ENCODE measurements at places on chromosomes 1 and 21.

- peak; percentile 26 for DNase-seq
Measured at GRCh38 chr1:1079408-1080121, 5.5 kb upstream of the RNF223 start.

DNA sequence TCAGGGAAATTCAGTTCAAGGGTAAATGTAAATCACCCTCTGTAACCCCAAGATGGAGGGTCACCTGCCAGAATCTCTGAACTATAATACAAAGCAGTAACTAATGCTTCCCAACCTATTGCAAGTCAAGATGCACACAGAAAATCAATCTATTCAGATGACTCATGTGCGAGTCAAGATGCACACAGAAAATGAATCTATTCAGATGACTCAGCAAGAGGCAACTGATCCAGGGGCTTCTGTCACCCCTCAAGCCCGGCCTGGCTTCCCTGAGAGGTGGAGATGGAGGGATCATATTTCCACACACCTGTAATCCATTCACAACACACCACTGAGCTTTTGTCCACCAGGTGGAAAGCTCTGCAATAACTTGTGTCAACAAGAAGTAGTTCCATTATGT lies 17.4 kb upstream of the HIVEP3 start:
- DNase-seq: no peak

GRCh38 chr1:7250176-7250575 lies 464.9 kb downstream of the CAMTA1 start:
- DNase-seq: no peak

- DNase-seq: no peak
Measured at GRCh38 chr1:16141573-16142336, 14.1 kb downstream of the EPHA2 start.

GRCh38 chr1:230271300-230272035 lies 154.7 kb downstream of the PGBD5 start:
- no peak for DNase-seq

- no peak for DNase-seq
Measured at GRCh38 chr1:109882288-109883245, 28.1 kb upstream of the CSF1 start.

- DNase-seq: no peak
Measured at GRCh38 chr1:150161747-150162581, 12.2 kb downstream of the PLEKHO1 start.

DNA sequence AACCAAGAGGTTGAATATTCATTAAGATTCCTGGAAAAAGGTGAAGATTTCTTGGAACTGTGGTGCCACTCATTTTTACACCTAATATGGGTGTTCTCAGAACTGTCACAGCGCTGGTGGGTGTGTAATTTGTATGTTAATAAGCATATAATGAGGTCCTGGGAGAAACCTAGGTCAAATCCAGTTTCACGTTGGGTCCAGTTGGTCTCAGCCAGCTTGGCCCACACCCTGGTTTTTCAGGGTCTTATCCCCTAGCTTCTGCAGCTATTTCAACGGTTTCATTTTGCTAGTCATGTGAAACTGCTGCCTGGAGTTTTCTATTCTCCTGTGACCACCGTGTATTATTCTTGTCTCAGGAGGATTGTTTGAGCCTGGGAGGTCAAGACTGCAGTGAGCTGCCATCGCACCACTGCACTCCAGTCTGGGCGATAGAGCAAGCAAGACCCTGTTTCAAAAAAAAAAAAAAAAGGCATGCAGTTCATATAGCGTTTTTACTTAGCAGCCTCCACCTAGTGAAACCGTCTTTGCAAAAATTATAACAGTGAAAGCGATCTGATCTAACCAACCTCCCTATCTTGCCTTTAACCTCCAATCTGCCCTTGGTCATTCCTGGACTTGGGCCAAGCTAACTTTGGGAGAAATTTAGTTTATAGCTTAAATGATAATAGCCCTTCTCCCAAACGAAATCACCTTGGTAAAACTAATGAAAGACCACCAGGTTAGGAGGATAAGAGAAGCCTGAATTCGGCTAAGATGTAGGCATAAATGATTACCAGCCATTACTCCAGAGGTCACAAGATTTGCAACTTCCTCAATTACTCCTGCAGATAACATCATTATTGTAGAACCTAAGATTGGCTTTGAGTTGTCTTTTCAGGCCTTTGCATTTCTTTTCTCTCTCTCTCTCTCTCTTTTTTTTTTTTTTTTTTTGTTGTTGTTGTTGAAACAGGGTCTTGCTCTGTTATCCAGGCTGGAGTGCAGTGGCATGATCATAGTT lies 44.0 kb downstream of the PTAFR start:
- no peak for DNase-seq

DNA sequence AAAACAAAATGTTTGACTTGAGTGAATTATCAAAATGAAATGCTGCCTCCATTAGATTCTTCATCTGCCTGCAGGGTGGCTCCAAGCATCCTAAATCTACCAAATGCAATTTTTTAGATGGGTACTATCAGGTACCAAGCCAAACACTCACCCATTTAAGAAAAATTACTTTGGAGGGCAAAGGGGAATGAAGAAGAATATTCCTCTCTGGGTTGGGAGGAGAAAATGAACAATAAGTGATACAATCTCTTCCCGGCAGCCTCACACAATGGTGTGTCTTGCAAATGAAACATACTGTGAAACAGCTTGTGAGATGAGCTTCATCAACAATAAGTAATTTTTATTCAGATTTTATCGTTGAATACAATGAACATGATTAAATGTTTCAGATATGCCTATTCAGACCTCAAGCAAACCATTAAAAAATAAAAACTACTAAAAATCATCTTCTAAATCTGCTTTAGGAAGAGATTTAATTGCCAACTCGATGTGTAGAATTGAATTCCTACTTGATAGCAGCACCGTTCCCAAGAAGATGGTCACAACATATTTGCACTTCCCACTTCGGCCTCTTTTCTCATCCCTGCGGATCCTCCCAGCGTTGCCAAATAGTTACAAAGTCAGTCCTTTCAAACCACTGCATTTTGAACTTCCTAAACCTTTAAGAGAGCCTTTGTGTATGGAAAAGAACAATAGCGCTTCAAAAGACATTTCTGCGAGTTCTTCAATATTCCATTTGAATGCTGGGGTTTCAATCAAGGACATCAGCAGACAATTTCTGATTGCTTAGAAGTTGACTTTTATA lies 2.7 kb downstream of the DAB1 start:
- DNase-seq: no peak

DNA sequence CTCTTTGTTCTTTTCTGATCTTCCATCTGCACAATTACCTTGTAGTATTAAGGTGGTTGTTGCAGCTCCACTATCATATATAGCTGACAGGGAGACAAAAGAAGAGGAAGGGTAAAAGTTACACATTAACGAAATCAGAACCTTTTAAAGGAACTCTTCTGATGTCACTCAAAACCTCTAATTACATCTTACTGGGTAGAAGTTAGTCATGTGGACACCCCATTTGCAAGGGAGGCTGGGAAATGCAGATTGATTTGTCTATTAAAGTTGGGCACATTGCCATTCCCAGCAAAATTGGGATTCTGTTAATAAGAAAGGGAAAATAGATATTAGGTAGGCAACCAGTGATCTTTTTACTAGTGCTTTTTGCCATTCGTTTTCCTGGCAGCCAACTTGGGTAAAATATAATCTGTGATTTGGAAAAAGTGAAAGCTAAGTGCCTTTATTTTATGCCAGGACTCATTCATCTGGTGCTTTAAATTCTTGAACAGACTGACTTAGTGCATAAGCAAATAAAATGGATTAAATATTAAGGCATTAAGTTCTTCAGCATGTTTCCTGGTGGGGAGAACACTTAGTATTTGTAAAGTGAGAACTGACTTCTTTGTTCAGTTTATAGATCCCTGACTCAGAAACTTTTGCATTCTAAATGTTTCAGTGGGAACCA lies 71.3 kb downstream of the DNM3 start:
- DNase-seq: no peak

DNA sequence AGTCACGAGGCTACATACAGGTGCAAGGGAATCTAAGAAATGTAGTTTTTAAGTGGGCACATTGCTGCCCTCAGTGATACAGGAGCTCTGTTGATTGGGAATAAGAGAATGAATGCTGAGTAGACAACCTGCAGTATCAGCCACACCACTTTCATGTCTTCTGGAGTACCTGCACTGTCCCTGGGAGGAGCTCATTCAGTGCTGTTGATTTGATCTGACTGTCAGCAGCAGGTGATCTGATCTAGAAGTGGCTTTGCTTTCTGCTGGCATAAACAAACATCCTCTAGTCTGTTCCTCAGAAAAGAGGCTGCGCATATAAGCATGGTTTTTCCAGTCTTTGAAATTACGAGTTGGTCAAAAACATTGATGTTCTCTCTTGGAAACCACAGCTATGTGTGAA lies 35.5 kb upstream of the LRRC52 start:
- DNase-seq: no peak

DNA sequence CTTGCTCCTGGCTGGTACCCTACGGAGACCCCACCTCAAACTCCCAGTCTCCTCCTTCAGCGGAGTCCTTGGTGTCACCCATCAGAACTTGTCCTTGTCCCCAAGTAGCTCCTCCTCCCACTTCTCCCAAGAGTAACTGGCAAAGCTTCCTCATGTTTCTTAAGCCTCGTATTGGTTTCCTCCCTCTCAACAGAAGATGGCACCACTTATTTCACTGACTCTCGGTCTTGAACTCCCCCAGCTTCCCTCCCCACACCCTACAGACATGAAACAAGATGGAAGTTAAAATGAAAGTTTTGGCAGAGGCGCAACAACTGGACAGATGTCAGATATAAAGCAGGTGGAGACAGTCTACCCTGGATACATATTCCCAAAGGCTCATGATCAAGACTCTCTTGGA lies 13.4 kb downstream of the RAB7B start:
- DNase-seq: no peak

DNA sequence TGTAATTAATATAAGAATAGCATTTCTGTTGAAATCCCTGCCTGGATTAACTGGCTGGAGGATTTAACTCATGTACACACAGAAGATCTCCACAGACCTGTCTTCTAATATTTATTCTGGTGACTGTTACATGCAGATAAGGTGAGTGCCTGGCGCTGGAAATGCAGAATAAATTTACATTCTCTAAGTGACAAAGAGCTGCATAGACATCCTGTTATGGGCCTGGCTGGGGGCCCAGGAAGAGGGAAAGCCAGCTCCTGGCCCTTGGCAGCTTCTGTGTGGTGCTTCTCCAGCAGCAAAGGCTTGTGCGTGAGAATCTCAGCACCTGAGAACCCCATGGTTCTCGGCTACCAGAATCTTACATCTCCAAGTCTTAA lies 446.6 kb downstream of the PTPRU start:
- DNase-seq: no peak

GRCh38 chr1:89454845-89455521 lies 69.6 kb upstream of the LRRC8B start:
- peak; percentile 42 for DNase-seq

DNA sequence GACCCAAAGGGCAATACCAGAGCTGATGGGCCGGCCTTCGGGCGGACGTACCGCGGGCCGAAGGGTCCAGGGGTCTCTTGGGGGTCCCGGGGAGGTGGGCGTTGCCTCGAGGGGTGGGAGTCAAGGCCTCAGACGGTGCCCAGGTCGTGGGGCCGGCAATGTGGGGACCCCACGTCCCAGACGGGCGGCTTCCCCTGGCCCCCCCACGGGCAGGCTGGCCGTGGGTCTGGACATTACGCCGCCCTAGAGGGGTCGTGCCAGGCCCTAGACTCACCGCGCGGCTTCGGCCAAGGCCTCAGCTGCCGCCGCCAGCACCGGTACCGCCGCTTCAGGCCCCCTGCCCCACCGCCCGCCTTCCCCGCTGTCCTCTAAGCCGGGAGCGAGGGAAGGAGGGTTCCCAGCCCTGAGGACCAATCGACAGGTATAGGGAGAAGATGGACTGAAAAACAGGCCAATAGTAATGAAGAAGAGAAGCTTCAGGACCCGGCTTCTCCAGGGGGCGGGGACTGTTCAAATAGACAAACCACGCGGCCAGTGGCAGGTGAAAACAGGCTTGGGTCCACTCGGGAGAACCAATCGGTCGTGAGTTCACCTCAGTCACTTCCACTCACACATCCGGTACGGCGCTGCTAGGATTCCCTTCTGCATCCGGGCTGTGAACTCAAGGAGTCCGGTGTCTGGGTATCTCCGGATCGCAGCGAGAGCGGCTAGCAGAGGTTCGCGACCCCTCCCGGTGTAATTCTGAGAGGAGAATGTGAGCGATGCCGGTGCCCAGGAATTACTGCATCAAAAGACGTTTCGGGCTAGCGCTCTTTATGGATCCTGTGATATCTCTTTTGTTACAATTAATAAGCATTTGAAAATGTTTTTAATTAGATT lies at the start of gene MTOR:
TSS of gene MTOR (minus strand) at position 381 of the 879 bp plus-strand sequence. CDS start 3,142 bp downstream, outside the sequence.
- peak; percentile 82 for DNase-seq

DNA sequence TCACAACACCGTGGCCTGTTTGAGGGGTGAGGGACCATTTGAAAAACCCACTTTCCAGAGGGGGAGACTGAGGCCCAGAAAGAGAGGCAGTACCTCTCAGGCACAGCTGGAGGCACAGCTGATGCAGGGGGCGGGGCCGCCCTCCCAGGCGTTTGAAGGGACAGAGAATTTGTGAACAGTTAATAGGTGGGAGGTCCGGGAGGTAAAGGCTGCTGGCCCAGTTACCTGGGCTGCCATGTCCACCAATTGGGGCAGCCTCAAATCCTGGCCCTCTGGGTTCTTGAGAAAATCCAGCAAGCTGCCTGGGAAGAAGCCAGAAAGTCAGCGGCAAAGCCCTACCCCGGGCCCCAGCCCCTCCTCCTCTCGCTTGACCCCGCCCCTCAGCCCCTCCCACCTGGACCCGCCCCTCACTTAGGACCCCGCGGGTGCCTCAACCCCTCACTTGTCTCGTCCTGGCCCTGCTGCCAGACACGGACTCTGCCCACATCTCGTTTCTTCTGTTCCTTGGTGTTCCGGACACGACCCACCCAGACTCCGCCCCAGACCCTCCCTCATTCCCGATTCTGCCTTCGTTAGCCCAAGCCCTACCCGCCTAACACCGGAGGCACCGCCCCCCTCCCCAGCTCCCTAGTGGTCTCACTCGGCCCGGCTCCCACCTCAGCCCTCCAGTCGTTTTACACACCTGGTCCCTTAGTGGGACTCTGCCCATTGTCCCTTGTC lies 10.8 kb upstream of the AHDC1 start:
- DNase-seq: no peak

DNA sequence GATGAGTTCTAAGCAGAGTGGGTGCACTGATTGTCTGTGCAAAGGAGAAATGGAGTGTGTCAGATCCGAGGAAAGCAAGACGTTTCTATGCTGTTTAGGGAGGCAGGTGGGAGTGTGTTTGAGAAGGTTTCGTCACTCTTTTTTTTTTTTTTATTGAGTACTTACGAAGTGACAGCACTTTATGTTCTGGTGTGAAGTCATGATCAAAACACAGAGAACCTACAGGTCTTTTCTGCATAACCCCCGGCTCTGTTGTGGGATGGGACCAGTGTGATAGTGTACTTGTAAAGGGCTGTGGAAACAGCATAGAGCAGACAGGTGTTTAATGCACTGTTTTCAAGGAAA lies 26.7 kb downstream of the MIA3 start:
- DNase-seq: no peak

DNA sequence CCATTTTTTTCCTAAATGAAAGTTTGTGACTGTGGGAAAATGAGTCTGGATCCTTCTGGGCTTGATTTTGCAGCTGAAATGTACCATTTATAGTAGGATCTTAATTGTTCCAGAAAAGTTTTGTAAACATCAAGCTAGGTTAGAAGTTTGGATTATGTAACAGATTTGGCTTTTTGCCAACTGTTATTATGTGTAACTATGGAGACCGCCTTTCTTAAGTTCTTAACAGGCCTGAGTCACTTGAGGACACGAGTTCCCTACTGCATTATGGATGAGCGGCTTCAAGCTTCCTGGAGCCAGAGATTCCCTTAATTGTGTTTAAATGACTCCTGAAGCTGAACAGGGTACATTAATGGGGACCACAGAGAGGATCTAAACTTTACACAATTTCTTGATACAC lies 22.2 kb downstream of the SLC25A33 start:
- DNase-seq: no peak

All from stimulated activated CD4-positive, alpha-beta T cell treated with anti-CD3 and anti-CD28 coated beads, TNF-alpha, amount 100 ng/mL, for 4 hours (primary cell).